CD4-positive, alpha-beta T cell treated with Interleukin-15 for 1 hour (primary cell): ENCODE measurements at places on chromosomes 11 and 22.

GRCh38 chr11:9095421-9095820 lies 4.0 kb upstream of the SCUBE2 start:
- DNase-seq: no peak

- no peak for DNase-seq
Observed at GRCh38 chr11:101913656-101914055, 1.2 kb upstream of the CEP126 start.

- no peak for DNase-seq
Observed at GRCh38 chr11:126308271-126308671, 4.4 kb downstream of the DCPS start.

GRCh38 chr22:45877651-45878050 lies 99.3 kb downstream of the WNT7B start:
- no peak for DNase-seq

- no peak for DNase-seq
Observed at GRCh38 chr22:25395915-25396314, 168.6 kb upstream of the GRK3 start.

- no peak for DNase-seq
Observed at GRCh38 chr11:128394431-128395089, 192.8 kb downstream of the ETS1 start.

DNA sequence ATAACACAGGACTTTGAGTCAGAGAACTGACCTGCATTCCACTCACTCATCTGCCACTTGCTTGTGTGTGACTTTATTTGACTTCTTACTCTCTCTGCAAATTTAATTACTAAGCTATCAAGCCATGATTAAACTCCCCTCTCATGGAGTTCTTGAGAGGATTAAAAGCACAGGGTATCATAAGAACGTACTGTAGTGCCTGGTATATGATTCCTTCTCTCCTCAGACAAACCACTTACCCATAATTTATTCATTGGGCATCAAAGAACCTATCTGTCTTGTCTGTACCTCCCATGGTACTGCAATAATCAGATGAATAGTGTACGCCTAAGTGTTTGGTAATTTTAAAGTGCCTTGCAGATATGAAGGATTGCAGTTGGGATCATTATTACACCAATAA lies 130.6 kb upstream of the UBASH3B start:
- no peak for DNase-seq

DNA sequence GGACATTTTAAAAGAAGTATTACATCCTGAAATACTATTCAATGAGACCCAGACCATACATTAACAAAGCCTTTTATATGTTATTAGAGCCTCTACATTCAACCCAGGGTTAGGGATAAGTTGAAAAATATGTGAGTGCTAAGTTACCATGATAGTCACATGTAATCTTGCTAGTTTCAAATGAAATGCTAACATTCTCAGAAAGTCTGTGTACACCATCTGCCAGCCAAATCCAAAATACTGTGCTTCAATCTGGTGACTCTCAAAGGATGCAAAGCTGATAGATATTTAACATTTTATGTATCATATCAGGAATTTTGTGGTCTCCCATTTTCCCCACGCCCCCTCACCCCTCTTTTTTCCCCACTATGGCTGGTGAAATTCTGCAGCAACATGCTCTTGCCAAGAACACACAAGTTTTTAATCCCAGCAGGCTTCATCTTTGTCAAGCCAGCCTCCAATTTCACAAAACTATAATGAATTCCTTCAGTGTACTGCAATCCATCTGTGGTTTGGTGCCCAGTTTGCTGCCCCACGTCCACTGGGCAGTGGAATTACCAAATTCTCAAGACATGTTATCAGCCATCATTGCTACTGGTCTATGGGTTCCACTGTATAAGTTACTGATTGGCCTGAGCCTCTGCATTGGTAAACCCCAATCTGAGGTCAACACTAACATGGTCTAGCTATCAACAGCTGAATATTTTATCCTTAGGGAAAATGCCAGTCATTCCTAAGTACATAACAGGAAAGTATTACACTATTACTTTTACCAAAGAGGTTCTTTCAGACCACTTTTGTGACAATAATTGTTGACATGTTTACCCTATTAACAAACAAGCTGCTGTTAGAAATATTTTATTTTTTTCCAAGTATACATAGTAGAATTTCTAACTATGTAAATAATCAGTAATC lies 1.5 kb upstream of the PICALM start:
- no peak for DNase-seq

GRCh38 chr11:10117709-10118351 lies 176.2 kb downstream of the SBF2 start:
- no peak for DNase-seq

- no peak for DNase-seq
Observed at GRCh38 chr11:86930957-86931547, 24.1 kb downstream of the FZD4 start.

GRCh38 chr22:22738959-22739585 lies 94.7 kb downstream of the GGTLC2 start:
- DNase-seq: no peak

- peak; percentile 39 for DNase-seq
Observed at GRCh38 chr11:3849297-3849874, 6.1 kb upstream of the STIM1 start.

DNA sequence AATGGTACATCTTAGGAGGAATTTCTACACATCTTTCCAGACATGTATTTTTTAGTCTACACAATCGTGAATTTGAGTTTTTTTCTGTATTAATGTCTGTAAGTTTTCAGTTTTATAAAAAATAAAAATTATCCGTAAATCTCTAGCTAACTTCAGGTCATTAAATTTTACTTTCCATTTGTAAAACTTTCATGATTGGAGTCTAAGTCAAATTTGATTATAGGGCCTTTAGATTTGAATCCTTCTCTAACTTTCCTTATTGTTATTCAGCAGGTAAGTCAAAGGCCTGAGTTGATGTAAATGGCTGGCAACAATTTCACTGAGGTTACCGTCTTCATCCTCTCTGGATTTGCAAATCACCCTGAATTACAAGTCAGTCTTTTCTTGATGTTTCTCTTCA lies at the start of gene OR8I2:
OR8I2 (plus strand) TSS at position 301 of the 400 bp plus-strand sequence; CDS start at position 301, 0 bp downstream.
- no peak for DNase-seq

DNA sequence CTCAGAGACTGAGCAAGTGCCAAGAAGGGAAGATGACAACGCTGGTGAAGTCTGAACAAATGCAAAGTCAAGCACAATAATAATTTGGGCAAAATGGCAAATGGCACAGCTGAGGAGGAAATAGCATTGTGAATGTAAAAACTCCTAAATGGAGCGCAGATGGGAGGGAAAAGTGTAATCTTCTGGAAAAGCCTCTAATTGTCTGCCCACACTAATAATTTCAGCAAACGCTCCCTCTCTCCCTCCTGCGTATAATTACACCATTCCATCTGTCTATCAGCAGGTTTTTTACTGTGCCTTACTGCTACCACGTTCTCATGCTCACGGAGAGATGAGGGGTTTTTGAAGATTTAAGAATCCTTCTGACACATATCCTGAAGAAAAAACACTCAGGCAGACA lies 302.6 kb downstream of the KIRREL3 start:
- no peak for DNase-seq

DNA sequence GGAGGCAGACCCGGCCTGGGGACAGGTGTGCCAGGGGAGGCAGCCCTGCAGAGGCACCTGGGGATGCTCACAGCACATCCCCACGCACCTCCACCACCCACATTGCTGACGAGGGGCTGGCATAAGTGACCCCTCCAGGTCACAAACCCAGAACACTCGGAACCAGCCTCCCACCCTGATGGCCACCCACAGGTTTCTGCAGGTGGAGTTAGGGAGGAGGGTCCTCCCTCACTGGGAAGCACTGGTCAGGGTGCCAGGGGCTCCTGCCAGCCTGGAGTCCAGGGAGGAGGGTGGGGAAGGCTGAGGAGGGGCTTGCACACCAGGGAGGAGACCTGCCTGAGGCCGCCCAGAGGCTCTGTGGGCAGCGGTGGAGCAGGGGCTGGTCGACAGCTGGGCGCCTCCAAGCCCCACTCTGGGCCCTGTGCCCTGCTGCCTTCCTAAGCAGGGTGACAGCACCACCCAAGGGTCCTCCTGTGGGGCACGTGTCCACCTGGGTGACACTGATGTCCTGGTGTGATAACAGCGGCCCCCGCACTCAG lies 51.0 kb upstream of the CARS1 start:
- no peak for DNase-seq

DNA sequence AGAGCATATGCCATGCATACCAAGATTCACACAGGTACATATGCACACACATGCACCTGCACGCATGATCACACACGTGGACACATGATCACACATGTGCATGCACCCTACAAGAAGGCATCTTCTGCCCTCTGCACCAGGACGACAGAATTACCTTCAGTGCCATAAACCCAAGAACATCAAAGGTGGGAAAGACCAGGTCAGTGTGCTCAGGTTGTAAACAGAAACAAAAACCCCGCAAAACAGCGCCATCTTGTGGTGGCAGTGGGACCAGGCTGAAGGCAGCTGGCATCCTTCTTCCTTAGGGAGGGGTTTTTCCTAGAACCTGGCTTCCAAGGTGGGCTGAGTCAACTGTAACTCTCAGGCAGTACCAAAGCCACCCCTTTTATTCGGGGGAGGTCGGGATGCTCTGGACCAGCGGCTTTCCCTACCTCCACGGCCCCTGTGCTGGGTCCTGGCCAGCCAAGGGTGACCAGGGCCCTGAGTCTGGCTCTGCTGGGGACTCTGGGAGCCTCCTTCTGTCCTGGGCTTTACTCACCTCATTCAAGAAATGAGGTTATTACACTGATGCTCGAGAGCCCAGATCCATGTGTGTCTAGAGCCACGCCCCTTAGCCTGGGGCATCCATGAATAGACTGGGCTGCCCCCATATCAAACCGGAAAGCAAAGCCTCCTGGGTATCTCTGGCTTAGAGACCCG lies 69.4 kb upstream of the FGF3 start:
- DNase-seq: peak; percentile 43

- DNase-seq: peak; percentile 66
Observed at GRCh38 chr22:37267135-37267587, 15.1 kb upstream of the CYTH4 start.

GRCh38 chr11:87304412-87304811 lies 266.7 kb downstream of the TMEM135 start:
- no peak for DNase-seq

GRCh38 chr11:119714590-119714989 lies 14.4 kb downstream of the NECTIN1 start:
- DNase-seq: no peak

DNA sequence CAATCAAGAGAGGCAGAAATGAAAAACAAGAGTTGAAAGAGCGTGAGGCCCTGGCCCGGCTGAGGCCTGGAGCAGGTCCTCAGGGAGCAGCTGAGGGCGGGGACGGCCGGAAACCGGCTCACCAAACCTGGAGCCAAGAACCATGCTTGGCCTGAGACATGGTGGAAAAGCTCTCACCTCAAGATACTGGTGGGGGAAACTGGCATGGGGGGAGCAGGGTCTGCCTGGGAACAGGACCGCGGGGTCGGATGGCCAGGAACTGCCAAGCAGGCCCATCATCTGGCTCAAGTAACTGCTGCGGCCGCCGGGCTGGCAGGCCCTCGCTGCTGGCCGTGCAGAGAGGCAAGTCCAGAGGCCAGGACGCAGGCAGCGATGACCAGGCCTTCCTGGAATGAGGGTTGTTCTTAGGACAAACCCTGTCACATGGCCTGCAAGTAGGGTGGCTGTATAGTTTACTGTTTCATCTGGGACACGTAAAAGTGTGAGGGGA lies 18.9 kb upstream of the WNT11 start:
- no peak for DNase-seq

- DNase-seq: no peak
Observed at GRCh38 chr11:12029738-12030363, 21.4 kb upstream of the DKK3 start.

DNA sequence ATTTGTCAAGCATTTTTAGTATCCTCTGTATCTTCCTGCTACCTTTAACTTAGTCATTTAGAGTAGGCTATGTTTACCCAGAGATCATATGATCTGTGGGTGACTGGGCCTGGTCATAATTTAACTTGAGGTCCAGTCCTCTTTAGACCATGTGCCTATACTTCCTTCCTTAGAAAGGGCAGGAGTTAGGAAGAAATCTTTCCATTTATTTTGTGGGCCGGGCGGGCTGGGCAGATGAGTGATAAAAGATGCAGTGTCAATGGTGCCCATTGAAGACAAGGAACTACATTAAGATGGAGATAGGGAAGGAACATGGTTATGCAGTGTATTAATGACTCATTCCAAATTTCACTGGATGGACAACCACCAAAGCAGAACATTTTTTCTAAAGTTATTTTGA lies 30.9 kb upstream of the PDE3B start:
- DNase-seq: no peak

DNA sequence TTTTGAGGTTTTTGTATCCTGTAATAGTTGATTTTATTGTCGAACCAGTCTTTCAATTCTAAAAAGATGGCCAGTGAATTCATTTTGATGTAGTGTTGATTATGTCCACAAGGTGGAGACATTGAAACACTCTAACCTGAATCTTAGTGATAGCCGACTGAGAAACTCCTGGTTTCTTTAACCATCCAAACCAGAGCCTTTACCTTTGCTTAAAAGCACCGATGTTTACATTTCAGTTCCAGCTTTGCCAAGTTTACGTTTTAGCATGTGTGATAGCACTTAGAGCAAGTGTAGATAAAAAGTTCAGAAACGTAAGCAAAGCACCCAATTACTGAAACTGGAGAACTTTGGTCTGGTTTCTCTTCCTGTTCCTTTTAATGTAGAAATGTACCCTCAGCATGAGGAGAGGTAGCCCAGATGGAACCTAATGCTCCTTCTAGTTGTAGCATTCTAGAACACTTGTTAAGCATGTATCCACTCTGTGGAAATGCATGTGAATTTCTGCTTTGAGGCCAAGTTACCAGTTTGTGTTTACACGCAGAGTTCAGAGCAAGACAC lies 208.6 kb downstream of the DBX1 start:
- DNase-seq: no peak

DNA sequence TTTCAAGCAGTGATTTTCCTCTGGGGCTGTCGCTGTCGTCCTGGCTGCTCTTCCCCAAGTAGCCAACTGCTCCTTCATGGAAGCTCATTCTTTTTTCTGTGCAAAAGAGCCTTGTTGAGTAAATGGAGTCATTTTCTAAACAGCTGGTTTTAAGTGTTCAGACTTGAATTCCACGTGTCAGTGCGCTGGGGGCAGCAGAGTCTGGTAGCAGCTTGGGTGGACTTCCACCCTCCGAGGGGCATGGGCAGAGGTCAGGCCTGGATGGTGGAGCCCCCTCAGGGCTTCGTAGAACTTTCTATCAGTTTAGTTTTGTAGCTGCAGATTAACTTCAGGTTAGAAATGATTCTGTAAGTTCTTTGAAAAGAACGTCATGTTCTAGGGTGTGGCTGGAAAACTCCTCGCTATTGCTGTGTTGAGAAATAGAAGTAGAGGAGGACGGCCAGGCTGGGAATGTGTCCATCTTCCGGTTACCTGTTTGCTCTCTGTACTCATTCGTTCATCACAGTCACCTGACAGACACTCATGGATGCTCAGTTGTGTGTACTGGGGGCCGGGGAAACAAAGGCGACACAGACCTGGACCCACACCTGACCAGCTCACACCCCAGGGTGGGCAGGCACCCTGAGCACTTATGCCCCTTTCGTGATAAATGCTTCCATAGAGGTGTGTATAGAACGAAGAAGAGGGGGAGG lies 270.7 kb downstream of the TBC1D22A start:
- DNase-seq: no peak
